Dorsolateral prefrontal cortex (tissue), 122 donors: ENCODE measurements at places on chromosomes 5 and 9.

DNA sequence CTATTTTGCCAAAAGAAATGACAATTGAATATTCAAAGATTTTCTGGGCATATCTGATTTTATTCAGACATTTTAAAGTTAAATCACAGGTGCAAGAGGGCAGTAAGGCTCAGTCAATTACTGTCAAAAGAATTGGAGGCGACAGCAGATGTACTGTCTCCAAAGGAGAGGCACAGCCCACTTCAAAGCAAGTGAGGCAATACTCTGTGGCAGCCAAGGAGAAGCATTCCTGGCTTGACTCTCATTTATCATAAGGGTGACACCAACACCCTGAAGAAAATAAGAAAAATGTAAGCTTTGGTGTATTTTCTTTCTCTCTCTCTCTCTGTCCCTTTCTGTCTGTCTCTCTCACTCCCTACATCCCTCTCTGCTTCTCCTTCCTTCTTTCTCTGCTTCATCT is 93.3 kb downstream of the SVEP1 start:
- no peak for DNase-seq

GRCh38 chr9:121556580-121556979 is 56.9 kb upstream of the GGTA1 start:
- no peak for DNase-seq

GRCh38 chr9:77475641-77476473 is 172.3 kb downstream of the GNA14 start:
- DNase-seq = no peak

- DNase-seq = no peak
Observed at GRCh38 chr5:52684051-52684450, 103.7 kb upstream of the ITGA1 start.

DNA sequence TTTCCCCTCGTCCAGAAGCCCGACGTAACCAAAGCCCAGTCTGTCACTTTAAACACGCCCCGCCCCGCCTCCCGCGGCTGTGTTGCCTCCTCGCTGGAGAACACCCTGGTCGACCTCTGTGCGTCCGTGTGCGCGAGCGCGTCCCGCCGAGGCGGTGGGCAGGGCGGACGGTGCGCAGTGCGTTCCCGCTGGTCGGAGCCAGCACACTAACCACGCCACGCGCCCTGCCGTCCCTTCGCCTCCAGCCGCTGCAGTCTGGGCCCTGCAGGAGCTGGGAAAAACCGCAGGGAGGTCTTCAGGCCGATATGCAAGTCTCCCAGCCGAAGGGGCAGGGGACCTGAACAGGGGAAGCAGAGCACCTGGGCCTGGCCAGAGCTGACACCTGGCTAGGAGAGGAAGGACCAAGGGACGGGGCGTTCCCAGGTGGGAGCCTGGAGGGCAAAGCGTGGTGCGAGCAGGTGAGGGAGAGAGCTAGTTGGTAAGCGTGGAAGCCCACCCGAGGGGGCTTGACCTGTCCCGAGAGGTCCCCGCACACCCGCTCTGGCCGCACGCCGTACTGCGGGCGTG is 1.3 kb upstream of the PHPT1 start:
- no peak for DNase-seq
